Activated T-cell treated with anti-CD3 and anti-CD28 coated beads for 4 hours (primary cell): ENCODE measurements at places on chromosomes 5 and 9.

DNA sequence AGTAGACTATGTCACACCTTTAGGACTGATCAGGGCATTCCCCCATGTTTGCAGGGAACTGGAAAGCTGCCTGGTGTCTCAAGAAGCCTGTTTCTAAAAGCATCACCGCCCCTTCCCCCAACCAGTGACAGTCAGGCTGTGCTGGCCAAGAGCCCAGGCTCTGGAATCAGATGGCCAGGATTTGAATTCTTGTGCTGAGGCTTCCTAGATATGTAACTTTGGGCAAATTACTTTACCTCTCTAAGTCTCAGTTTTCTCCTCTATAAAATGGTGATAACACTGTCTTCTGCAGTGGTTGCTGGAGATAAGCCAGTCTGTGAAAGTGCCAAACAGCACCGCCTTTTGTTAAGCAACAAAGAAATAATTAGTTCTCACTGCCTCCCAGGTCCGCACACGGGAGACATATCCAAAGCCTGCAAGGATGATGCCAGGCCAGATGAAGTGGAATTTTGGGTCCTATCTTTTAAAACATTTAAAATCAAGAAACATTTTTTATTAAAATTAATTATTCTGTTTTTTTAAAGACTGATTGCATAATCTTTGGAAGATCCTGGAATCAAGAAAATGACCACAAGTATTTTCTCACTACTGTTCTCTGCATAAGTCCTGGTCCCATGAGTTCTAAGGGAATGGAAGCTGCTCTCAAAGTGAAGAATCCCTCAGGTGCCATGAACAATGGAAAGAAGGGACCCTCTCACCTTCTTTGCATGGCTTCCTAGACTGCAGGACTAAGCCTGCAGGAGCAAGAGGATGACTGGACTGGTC, 13.9 kb downstream of the SLC31A2 start:
- DNase-seq, result no peak

DNA sequence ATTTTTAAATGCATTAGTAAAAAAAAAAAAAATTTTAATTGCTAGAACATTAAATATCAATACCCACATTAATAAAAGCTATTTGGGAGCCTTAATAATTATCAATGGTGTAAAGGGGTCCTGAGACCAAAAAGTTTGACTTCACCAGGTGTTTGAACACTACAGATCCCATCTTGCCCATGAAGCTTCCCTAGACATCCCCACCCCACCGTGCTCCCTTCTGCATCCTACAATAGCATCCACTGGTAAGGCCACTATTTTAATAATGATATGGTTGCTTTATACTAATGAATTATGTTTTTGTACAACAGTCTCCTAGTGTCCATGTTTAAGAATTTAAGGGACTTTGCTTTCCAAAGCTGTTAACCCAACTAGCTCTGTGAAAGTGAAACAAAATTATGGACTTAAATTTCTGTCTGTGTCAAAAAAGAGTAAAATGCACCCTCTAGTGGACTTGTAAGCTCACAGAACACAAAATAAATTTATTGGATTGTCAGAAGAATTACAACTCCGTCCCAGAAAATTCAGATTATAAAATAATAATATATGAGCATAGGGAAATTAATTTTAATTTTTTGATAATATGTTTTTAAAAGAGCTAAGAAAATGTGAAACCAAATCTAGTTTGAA, 76.0 kb downstream of the ARL15 start:
- DNase-seq, result no peak

DNA sequence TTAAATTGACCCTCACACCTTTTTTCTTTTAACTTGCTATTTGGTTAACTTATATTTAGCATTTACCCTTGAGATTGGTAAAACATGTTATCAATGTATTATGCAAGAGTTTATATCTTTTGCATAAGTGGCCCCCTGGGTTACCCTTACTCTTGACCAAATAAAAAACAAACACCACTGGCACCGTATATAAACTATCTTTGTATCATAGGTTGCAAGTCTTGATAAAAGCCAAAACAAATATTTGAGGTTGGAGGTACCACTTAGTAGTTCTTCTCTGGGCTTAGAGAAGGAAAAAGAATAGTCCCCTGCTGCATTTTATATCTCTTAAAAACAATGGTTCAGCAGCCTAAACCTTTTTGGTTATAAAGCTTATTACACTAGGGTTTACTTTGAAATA, 61.3 kb downstream of the WDR36 start:
- DNase-seq, result no peak

GRCh38 chr9:96317335-96317980, 15.5 kb upstream of the HSD17B3 start:
- DNase-seq, result peak; percentile 26

DNA sequence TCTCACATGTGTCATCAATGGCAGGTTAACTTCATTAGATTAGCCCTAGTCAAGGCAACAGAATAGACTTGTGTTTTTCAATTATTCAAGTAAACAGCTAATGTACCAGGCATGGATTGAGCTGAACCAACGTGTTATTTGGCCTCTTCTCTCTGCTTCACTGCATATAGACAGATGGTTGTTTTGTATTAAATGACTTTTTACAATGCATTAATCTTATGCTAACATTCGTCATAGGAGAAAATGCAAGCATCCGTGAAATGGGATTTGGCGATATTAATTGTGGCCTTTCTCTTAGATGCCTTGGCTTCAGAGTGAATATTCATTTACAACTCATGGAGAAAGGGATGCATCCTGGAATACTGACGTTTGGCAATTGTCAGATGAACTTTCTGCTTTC, 208.0 kb downstream of the KCTD16 start:
- DNase-seq, result no peak

- no peak for DNase-seq
Observed at GRCh38 chr5:8060953-8061429, 192.0 kb downstream of the MTRR start.

GRCh38 chr5:53603009-53603687, 42.7 kb downstream of the NDUFS4 start:
- DNase-seq, result no peak

- DNase-seq, result no peak
Observed at GRCh38 chr5:174348311-174348981, 302.9 kb downstream of the NSG2 start.

DNA sequence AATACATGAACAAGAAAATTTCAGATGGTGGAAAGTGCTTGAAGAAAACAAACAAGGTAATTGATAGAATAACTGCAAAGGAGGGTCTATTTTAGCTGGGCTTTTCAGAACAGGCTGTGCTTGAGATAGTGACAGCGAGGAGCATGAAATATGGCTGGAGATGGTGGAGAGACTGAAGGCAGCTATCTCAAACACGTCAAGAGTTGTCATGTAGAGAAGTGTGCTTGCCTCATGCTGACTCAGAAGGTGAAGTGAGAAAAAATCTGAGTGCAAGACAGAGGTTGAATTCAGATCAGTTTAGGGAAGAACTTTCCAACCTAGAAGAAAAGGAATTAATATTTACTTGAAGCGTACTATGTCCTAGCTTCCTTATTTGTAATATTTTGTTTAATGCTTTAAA, 115.5 kb upstream of the RANBP3L start:
- DNase-seq, result no peak

- no peak for DNase-seq
Observed at GRCh38 chr9:134366223-134367031, 40.2 kb downstream of the RXRA start.

- no peak for DNase-seq
Observed at GRCh38 chr5:18811661-18812060, 1176.3 kb downstream of the CDH18 start.

DNA sequence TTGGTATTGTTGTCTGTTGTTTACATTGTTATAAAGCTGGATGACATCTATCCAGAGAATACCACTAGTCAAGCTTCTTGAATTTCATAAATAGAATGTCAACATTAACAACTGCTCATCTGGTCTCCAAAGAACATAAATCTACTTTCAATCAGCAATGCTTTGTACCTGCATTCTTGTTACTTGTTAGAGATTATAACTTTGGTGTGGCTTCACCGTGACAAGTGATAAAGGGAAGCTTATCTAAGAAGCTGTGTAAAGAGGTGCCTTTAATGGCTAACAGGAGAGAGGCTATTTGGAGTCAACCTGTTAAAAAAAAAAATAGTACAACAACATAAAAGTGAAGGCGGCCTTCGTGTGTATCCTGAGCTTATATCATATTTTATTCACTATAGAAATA, 41.8 kb downstream of the MUSK start:
- DNase-seq, result no peak

DNA sequence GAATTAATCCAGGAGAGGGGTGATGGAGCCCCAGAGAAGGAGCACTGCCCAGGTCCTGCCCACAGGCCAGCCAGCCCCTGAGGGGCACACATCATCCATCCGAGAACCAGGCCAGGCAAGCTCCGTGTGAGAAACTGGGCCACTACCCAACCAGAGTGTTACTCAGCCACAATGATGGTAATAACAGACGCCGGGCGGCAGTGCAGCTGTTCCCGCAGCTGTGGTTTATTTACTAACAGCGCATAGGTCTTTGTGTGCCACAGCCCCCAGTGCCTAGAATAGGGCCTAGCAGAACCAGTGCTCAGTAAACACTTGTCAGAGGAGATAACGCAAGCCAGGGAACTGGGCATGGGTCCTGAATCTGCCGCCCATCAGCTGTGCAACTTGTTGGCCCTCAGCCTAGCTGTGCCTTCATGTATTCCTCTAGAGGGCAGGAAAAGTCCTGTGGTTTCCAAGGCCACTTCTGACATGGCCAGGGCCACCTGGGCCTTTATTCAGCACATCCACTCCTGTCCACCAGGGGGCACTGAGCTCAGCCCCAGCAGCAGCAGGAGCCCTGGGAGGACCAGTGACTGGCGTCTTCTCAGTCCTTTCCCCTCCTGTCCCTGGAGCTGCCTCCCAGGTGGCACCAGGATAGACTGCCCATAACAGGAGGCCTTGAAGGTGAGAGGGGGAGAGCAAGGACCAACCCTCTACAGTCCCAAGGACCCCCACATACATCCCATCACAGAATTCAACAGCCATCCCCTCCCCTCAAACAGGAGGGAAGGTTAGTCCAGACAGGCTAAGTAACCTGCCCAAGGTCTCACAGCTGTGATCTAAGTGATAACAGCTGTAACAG, 2.1 kb downstream of the MXD3 start:
- peak; percentile 59 for DNase-seq

GRCh38 chr5:10265245-10266109, 15.4 kb downstream of the CCT5 start:
- no peak for DNase-seq

DNA sequence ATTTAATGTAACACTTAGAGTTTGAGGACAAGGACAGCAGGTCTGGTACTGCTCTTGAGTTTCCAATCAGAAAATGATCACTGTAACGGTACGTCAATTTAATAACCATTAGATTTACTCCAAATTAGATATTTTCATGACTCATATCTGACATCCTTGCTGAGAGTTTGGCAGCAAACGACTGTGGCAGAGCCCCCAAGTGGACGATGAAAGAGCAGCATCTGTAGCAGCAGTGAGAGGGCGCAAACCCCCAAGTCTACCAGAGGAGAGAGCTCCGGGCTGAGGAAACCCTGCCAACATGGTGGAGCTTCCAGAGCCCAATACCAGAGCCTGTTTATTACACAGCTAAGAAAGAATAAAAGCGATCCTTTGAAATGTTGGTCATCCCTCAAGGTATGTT, 73.2 kb upstream of the EPB41L4A start:
- no peak for DNase-seq

GRCh38 chr5:39588179-39588578, 163.4 kb upstream of the DAB2 start:
- no peak for DNase-seq

DNA sequence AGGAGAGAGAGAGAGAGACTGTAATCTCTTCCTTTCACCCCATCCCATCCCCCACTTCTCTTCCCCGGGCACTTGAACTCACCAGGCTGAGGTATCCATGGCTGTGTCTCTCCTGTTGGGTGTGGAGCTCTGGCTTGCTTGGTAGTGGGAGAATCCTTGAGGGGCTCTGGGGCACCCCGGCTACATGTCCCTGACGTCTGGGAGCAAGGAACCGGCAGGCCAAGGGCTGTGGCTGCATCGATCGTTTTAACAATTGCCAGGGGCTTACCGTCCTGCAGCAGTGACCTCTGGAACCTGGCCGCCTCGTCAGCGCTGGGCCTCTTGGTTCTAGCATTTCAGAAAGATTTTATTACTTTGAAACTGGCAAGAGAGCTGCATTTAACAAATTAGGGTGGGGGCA, 30.0 kb downstream of the FGF18 start:
- DNase-seq, result no peak

GRCh38 chr9:119556129-119556875, 187.1 kb upstream of the BRINP1 start:
- peak; percentile 0 for DNase-seq
